Right lung (tissue), 10 donors: ENCODE measurements at places on chromosomes 6 and 20. TPM values are rescaled to one million over a fixed set of nuclear protein-coding genes. Genes with fewer than 3 reads are reported as not detected.

DNA sequence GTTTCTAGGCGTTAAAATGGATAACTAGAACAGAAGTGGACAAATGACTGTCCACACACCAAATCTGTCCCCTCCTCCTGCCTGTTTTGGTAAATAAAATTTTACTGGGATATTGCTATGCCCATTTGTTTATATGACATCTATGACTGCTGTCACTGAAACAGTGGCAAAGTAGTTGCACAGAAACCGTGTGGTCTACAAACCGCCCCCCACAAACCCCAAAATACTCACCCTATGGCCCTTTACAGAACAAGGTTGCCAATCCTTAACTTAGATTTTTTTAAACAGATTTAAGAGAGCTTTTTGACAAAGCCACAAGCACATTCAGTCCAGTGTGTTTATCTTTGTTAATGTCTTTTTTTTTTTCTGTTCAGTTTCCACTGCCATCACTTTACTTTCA is 137.8 kb downstream of the MTFR2 start:
- DNase-seq, result no peak

DNA sequence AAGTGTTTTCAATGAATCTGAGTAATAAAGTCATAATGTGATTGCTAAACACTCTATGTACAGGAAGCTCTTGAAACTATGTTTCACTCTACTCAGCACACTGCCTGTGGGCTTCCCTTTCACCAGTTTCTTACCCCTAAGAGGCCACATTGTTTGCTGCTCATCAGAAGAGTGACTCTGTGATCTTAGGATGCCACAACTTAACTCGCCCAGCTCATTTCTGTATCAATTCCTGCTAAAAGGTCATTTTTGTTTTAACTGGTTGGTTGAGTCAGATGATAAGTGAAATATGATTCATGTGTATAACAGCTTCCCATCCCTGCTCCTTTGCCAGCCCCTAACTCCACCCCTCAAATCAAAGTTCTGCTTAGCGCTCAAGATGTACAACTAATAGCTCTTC is 9.8 kb upstream of the NDUFAF4 start:
- no peak for DNase-seq

- DNase-seq, result no peak
These were observed 5.9 kb downstream of the PXDC1 start for GRCh38 chr6:3745566-3746118.

The BTN1A1 gene
- 0.19 TPM for polyA plus RNA-seq

The MTG2 gene
- polyA plus RNA-seq, result 32.4 TPM
